ENCODE measurements at places on chromosomes 2 and 18.

GRCh38 chr2:20222014-20222768 lies 2.7 kb downstream of the SDC1 start:
- no peak for DNase-seq

DNA sequence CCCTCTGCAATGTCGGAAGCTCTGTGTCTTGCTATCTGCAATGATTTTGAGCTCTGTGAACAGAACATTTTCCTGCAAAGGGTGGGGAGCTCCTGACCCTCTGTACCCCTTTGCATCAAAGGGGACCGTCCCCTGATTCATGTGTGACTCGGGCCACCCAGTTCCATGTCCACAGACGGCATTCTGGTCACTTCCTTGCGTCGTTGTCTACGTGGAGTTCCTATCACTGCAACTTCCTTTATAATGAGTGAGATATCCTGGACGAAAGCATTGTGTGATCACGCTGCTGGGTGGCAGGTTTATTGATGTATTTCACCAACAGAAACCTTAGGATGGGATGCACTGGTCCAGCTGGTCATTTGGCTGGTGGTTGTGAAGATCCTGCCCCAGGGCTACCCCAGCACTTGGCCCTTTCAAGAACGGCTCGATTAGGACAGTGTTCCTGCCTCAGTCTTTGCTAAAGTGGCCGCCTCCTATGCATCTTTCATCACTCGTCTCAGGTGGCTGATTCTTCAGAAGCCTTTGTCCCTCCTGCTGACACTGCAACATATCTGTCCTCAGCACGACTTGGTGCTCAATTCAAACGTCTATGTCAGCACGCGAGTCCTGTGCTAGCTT lies 202.7 kb downstream of the ACKR3 start:
- DNase-seq = no peak

DNA sequence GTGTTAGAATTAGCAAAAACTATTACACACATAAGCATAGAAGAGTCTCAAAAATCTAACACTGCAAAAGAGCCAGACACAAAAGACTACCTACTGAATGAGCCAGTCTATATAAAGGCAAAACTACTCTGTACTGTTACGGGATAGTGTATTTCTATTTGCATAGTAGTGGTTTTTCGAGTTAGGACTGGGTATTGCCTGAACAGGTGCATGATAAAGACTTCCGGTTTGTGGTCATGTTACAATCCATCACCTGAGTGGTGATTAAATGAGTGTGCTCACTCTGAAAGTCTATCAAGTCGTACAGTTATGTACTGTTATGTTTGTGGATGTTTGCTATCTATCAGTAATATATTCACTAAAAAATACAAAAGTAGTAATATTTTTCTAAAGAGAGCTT lies 523.3 kb upstream of the SYT4 start:
- no peak for DNase-seq

DNA sequence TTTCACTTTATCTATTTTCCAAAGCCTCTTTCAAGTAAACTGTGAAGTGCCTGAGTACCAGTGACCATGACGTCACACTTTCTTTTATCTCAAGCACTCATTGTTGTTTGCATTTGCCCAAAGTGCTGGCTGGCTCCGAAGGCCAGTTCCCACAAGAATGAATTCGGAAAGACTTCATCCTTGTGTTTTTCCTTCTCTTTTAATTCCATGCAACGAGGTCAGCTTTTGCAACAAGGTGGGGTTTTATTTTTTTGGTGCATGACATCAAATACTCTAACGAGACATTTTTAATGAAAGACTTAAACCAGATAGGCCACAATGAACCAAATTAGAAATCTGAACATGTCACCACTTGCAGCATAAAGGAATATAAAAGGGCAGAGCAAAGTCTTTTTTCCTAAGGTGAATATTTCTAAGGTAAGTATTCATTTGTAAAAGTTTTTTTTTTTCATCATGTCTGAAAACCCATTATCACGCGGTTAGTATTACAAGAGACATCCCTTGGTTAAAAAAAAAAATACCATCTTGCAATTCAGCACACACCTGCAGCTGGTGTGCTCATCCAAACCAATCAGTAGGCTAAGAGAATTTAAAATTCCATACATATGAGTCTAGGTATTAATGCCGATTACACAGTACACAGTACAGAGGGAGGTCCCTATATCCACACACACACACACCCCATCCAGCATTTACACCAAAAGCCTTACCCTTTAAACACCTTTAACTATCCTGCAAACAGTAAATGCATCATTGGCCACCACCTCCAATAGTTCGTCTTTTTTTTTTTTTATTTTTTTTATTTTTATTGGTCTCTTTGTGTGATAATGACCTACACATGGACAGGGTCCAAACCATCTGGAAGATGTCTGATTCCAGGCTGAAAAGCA lies 2.3 kb downstream of the ARL4C start:
- DNase-seq = no peak

GRCh38 chr18:57276829-57277228 lies 75.5 kb upstream of the ST8SIA3 start:
- DNase-seq = no peak

- no peak for DNase-seq
These were observed 63.8 kb downstream of the PDE11A start for GRCh38 chr2:178008636-178009289.

- no peak for DNase-seq
These were observed 98.2 kb downstream of the TPO start for GRCh38 chr2:1511455-1511854.

GRCh38 chr18:22667156-22667555 lies 249.4 kb upstream of the CTAGE1 start:
- no peak for DNase-seq

- DNase-seq = no peak
These were observed 99.1 kb upstream of the HDAC4 start for GRCh38 chr2:239499726-239500573.

GRCh38 chr2:204662956-204663355 lies 117.7 kb downstream of the PARD3B start:
- DNase-seq = no peak

DNA sequence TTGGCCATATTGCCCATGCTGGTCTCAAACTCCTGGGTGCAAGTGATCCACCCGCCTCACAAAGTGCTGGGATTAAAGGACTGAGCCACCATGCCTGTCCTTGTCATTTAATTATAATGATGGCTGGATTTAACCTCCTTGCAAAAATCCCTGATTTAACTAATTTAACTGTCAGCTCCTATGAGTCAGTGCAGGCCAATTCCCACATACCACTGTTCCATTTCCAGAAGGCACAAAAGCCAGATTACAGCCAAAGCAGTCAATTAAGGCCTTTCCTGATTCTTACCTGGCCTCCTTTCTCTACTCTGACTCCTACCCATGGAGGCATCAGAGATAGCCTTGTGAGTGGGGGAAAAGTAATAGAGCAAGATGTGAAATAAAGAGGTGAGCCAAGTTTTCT lies 12.3 kb upstream of the SLC35F5 start:
- no peak for DNase-seq

GRCh38 chr2:165941827-165942226 lies 11.7 kb downstream of the TTC21B start:
- no peak for DNase-seq

Measured in stimulated activated CD8-positive, alpha-beta memory T cell treated with anti-CD3 and anti-CD28 coated beads, Interleukin-7, amount 100 ng/mL, for 1 hour (primary cell).